ENCODE measurements at places on chromosomes 2 and 18. TPM values are rescaled to one million over a fixed set of nuclear protein-coding genes. Genes with fewer than 3 reads are reported as not detected.
A peak's percentile ranks its signal among the peaks of the same experiment; 100 is the strongest.

LDLRAD4 gene
- total RNA-seq: 19.1 TPM

- no peaks in the 10 kb centered on the region for H3K27me3 ChIP-seq
- H3K36me3 ChIP-seq: no peaks in the 10 kb centered on the region
- H3K27ac ChIP-seq: no peak overlapping the region
- H3K4me3 ChIP-seq: no peak overlapping the region
These were observed 52.6 kb downstream of the SH2D6 start for GRCh38 chr2:85470850-85471800.

- no peaks in the 10 kb centered on the region for H3K36me3 ChIP-seq
- H3K4me1 ChIP-seq: no peaks in the 10 kb centered on the region
- no peak overlapping the region for H3K27ac ChIP-seq
These were observed 123.8 kb downstream of the AKAIN1 start for GRCh38 chr18:5073026-5073944.

- peaks cover 8% of the 10 kb centered on the region for H3K4me1 ChIP-seq
- DNase-seq: peak; percentile 82
- peaks cover 6% of the 10 kb centered on the region for H3K27me3 ChIP-seq
- H3K36me3 ChIP-seq: peaks cover 32% of the 10 kb centered on the region
- H3K4me3 ChIP-seq: peak overlapping the region; percentile 51
These were observed 4.0 kb downstream of the ID2 start for GRCh38 chr2:8685697-8686358.

GRCh38 chr2:1816414-1816911 lies 72.1 kb upstream of the PXDN start:
- DNase-seq: no peak
- no peaks in the 10 kb centered on the region for H3K4me1 ChIP-seq
- no peak overlapping the region for H3K4me3 ChIP-seq
- H3K27ac ChIP-seq: no peak overlapping the region

- H3K4me3 ChIP-seq: no peak overlapping the region
- H3K36me3 ChIP-seq: peaks cover 4% of the 10 kb centered on the region
- H3K27ac ChIP-seq: no peak overlapping the region
These were observed 47.8 kb upstream of the ST3GAL5 start for GRCh38 chr2:85936421-85937068.

DNA sequence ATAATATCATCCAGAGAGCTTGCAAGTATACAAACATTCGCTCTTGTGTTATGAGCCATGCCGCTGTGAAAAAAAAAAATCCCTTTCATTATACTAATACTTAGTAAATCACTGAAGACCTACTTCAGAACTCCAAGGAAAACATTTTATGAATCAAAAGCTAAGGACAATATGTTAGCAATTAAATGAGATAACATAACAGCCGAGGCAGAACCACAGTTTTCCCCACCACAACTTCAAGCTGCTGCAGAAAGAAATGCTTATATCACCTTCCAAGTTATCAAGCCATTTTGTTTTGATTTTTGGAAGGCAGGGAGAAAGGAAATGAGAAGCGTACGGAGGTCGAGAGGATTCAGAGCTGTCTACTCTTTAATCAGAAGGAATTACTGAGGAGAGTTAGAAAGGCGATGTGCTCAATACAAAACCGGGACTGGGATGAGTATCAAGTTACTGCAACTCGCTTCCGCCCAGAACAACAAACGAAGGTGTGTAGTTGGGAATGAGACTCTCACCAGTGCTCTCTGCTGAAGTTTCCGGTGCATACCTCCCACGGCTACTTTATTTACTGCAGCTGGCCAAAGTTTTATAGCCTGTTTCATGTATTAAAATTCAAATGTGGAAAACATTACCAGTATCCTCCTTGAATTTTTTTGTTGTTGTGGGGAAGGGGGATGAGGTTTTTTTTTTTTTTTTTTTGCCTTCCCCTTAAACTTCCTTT lies 292.2 kb upstream of the CCDC68 start:
- H3K27ac ChIP-seq: no peak overlapping the region
- peak overlapping the region; percentile 25 for H3K4me3 ChIP-seq
- H3K4me1 ChIP-seq: peaks cover 47% of the 10 kb centered on the region
- peaks cover 2% of the 10 kb centered on the region for H3K27me3 ChIP-seq
- H3K36me3 ChIP-seq: no peaks in the 10 kb centered on the region

PFN4 gene
- total RNA-seq: not detected

GRCh38 chr2:24454294-24454693 lies 36.8 kb upstream of the NCOA1 start:
- DNase-seq: no peak
- peaks cover 3% of the 10 kb centered on the region for H3K4me1 ChIP-seq
- H3K4me3 ChIP-seq: no peak overlapping the region
- H3K27me3 ChIP-seq: peaks cover 6% of the 10 kb centered on the region
- H3K27ac ChIP-seq: no peak overlapping the region
- H3K36me3 ChIP-seq: no peaks in the 10 kb centered on the region

KCNG3 gene
- total RNA-seq: not detected

DNA sequence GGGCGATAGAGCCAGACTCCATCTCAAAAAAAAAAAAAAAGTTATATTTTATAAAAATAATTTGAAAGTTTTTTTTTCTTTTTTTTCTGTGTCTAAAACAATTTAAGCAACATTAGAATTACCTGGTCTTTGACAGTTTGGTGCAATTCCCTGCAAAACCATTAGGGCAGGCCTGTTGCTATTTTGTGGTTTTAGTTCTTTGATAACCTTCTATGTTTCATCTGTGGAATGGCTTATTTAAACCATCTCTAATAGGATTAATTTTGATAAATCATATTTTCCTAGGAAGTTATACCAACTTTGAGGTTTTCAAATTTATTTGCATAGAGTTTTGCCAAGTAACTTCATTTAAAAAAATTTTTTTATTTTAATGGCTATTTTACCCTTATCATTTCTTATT lies 141.2 kb upstream of the TWIST2 start:
- no peaks in the 10 kb centered on the region for H3K4me1 ChIP-seq
- no peak overlapping the region for H3K27ac ChIP-seq
- no peaks in the 10 kb centered on the region for H3K36me3 ChIP-seq
- no peak overlapping the region for H3K4me3 ChIP-seq
- no peak for DNase-seq

- H3K4me3 ChIP-seq: no peak overlapping the region
- H3K36me3 ChIP-seq: no peaks in the 10 kb centered on the region
- no peak for DNase-seq
- no peak overlapping the region for H3K27ac ChIP-seq
- H3K27me3 ChIP-seq: peaks cover 8% of the 10 kb centered on the region
- H3K4me1 ChIP-seq: peaks cover 6% of the 10 kb centered on the region
These were observed 64.5 kb upstream of the FAM124B start for GRCh38 chr2:224466304-224466895.

GRCh38 chr2:111165084-111165483 lies 44.4 kb downstream of the BCL2L11 start:
- no peak overlapping the region for H3K27ac ChIP-seq
- peaks cover 16% of the 10 kb centered on the region for H3K36me3 ChIP-seq
- H3K4me1 ChIP-seq: peaks cover 39% of the 10 kb centered on the region
- DNase-seq: no peak
- H3K27me3 ChIP-seq: peaks cover 21% of the 10 kb centered on the region

DNA sequence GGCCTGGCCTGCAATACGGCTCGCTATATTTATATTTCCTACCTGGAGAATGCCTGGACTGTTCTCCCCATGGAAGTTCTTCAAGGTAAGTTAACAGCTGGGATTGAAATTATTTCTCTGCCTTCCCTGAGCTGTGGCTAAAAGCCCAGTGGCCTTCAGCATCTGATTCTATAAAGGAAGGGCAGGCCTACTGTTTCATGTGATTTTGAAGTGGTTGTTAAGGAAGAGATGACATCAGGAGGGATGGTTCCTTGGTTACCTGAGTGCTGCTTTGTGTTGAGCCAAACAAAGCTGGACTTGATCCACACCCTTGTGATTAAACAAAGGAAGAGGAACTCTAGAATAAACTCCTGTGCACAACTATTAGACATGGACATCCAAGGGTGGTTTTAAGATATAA lies 61.6 kb downstream of the MFSD6 start:
- H3K36me3 ChIP-seq: peaks cover 48% of the 10 kb centered on the region
- no peaks in the 10 kb centered on the region for H3K27me3 ChIP-seq
- no peak overlapping the region for H3K4me3 ChIP-seq
- no peak for DNase-seq
